ENCODE measurements at places on chromosomes 13 and 19. TPM values are rescaled to one million over a fixed set of nuclear protein-coding genes. Genes with fewer than 3 reads are reported as not detected.

GRCh38 chr19:53606031-53606430 is 25.8 kb upstream of the DPRX start:
- H3K4me1 ChIP-seq, result no peaks in the 10 kb centered on the region
- H3K27me3 ChIP-seq, result no peaks in the 10 kb centered on the region
- no peak overlapping the region for H3K27ac ChIP-seq
- DNase-seq, result no peak

DNA sequence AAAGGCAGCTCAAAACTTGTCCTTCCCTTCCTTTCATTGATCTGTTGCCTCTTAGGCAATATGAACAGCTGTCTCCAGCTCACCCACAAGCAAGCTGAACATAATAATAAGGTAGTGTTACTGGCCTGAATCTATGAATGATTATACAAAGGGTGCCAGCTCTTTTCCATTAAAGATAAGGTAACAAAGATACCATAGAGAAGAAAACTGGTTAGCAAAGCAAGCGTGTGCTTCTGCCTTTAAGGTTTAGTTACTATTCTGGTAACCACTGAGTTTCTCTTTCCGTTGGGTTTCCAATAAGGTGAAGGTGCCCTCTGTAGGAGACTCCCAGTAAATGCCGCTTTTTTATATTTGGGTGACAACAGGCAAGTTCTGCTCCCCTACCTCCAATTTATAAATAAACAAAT is 12.1 kb upstream of the DACH1 start:
- H3K27ac ChIP-seq, result no peak overlapping the region
- DNase-seq, result no peak
- no peaks in the 10 kb centered on the region for H3K36me3 ChIP-seq
- H3K27me3 ChIP-seq, result no peaks in the 10 kb centered on the region

GRCh38 chr19:4032436-4032835 is 24.9 kb downstream of the PIAS4 start:
- H3K4me1 ChIP-seq, result peaks cover 5% of the 10 kb centered on the region
- H3K27me3 ChIP-seq, result no peaks in the 10 kb centered on the region
- H3K27ac ChIP-seq, result no peak overlapping the region
- no peak for DNase-seq

DNA sequence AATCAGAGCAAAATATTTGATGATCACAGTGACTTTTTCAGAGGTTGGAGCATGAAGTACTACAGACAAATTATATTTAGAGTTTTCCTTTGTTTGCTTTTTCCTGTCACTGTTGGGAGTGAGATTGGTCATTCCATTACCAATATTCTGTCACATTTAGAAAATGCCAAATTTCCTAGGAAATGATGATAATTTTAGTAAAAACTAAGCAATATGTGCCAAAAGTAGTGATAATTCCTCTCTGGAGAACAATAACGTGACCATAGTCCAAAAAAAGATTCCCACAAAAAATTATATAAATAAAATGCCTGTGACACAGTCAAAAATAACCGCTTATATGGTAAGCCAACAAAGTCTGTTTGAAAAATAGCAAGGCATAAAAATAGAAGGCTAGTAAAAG is 2719.4 kb downstream of the PCDH9 start:
- no peak overlapping the region for H3K4me3 ChIP-seq
- no peak overlapping the region for H3K27ac ChIP-seq
- no peak for DNase-seq
- H3K27me3 ChIP-seq, result no peaks in the 10 kb centered on the region
- H3K36me3 ChIP-seq, result no peaks in the 10 kb centered on the region

- no peak overlapping the region for H3K27ac ChIP-seq
- DNase-seq, result no peak
- H3K27me3 ChIP-seq, result no peaks in the 10 kb centered on the region
- peaks cover 8% of the 10 kb centered on the region for H3K4me1 ChIP-seq
- no peaks in the 10 kb centered on the region for H3K36me3 ChIP-seq
Observed at GRCh38 chr13:51152701-51153100, 41.6 kb upstream of the C13orf42 start.

DNA sequence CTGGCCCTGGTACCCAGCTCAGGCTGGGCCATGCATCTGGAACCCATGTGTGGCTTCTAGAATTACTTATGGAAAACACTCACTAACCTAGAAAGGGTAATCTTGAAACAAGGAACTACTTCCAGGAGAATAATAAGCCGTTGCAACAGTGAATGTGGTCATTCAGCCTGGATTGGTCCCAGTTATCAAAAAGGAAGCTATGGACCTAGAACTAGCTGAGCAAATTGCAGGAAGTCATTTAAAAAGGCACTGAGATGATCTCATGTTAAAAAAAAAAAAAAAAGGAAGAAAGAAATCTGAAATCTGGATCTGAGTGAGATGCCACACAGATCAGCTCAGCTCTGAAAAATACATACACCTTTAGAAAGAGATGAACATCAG is 59.6 kb downstream of the DCT start:
- H3K4me1 ChIP-seq, result peaks cover 17% of the 10 kb centered on the region
- DNase-seq, result no peak
- no peak overlapping the region for H3K27ac ChIP-seq
- no peaks in the 10 kb centered on the region for H3K27me3 ChIP-seq

DNA sequence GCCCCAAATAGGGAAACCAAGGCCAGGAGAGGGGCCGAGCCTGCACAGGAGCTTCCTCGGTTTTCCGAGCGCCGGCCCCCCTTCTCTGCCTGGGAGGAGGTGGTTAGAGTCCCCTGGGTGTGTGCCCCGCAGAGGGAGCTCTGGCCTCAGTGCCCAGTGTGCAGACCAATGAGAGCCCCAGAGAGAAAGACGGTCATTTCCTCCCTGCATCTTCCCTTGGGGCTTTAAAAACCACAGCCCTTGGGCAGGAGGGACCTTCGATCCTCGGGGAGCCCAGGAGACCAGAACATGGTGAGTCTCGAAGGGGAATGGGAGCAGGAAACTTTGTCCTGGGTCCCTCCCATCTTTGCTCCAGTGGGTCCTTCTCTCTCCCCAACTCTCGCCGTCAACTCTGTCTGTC is at the start of gene C5AR1:
C5AR1 (plus strand) TSS at position 254 of the 400 bp plus-strand sequence; CDS start at position 289, 35 bp downstream.
- H3K36me3 ChIP-seq, result no peaks in the 10 kb centered on the region
- H3K4me3 ChIP-seq, result peak within 1 kb of the TSS; percentile 26
- peaks cover 14% of the 10 kb centered on the region for H3K27me3 ChIP-seq
- peaks cover 6% of the 10 kb centered on the region for H3K4me1 ChIP-seq

- H3K27ac ChIP-seq, result no peak overlapping the region
- H3K4me1 ChIP-seq, result no peaks in the 10 kb centered on the region
- no peak overlapping the region for H3K4me3 ChIP-seq
- no peak for DNase-seq
- no peaks in the 10 kb centered on the region for H3K27me3 ChIP-seq
Observed at GRCh38 chr13:92355213-92355612, 871.4 kb upstream of the GPC6 start.

The CLEC17A gene
- total RNA-seq, result not detected

- H3K27ac ChIP-seq, result no peak overlapping the region
- DNase-seq, result no peak
- H3K4me1 ChIP-seq, result no peaks in the 10 kb centered on the region
- no peaks in the 10 kb centered on the region for H3K36me3 ChIP-seq
- no peak overlapping the region for H3K4me3 ChIP-seq
- H3K27me3 ChIP-seq, result no peaks in the 10 kb centered on the region
Observed at GRCh38 chr13:112618501-112618900, 30.5 kb upstream of the TUBGCP3 start.
